ENCODE measurements at places on chromosomes 13 and 19.

GRCh38 chr19:2567580-2567979 is 91.7 kb downstream of the GADD45B start:
- DNase-seq = no peak

DNA sequence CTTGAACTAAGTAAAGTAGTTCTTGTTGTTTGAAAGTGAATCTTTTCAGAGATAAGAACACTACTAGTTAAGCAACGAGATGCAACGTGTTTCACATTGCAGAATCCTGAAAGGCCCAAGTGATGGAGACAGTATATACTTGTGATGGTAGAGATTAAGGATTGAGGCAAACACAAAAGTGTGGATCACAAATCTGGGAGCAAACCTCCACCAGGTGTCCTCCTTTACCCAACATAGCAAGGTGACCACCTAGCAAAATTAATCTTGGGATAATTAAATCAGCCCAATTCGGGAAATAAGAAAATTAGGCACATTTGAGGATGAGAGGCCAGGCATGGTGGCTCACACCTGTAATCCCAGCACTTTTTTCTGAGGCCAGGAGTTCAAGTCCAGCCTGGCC is 563.9 kb downstream of the DACH1 start:
- DNase-seq = no peak

GRCh38 chr19:49391581-49392399 is 3.7 kb downstream of the KASH5 start:
- peak; percentile 58 for DNase-seq

DNA sequence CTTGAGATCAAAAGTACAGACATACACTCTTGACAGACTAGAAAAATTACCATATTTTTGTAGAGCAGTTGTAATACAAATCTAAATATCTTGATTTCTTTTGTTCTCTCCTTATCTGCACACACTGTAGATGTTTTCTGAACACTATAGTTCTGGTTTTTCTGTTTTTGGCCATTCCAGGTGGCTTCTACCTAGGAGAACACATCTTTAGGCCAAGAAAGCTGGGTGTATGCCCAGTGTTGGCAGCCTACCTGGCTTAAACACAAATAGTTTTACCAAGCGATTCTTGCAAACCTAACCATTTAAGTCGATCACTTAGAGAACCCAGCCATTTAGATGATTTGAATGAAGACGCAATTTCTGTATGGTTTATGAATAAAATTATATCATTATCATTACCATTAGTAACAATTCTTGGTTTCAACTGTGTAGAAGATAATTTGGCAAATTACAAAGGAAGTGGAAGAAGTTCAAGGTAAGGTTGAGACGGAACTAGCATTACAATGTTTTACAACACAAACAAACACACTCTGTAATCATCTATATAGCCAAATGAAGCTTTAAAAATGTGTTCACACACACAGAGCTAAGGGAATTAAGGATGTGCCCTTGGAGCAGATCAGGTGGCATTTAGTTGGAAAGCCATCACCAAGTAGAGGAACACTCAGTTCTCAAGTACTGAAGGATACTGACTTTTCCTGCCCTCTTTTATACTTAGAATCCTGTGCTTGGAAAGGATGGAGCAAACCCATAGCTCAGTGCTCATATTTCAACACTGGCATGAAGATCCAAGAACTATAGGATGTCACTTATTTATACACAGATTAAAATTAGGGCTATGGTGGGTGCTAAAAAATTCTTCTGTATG is 36.2 kb downstream of the ERCC5 start:
- DNase-seq = no peak

GRCh38 chr13:63944911-63945310 is 2529.3 kb upstream of the PCDH20 start:
- DNase-seq = no peak

DNA sequence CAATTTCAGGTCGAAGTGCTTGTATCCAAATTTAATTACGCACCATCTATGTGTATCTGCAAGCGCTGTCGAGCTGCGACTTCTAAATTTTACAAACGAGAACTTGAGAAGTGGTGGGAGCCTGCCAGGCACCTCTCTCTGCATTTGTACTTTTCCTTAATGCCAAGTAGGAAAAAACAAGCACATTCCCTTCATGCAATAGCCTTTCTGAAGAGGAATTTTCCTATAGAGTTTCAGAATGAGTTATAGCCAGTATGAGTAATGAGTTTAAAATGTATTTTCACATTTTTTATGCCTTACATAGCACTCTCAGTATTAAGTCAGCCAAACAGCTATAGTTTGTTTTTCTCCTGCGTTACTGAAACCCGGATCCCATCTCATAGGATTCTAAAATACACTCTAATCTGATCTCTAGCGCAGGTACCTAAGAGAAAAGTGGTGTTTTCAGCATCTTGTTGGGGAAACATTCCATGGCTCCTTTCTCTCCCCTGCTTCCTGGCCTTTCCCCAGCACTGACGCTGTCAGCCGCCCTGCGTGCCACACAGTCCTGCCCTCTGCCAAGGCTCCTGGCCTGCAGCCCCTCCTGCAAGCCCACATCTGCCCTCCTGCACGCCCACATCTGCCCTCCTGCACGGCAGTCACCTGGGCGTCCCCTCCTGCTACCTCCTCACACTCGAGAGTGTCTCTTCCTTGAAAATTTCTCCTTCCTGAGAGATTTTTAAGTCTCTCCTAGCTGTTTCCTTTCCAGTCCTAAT is 526.9 kb downstream of the MYO16 start:
- DNase-seq = no peak

DNA sequence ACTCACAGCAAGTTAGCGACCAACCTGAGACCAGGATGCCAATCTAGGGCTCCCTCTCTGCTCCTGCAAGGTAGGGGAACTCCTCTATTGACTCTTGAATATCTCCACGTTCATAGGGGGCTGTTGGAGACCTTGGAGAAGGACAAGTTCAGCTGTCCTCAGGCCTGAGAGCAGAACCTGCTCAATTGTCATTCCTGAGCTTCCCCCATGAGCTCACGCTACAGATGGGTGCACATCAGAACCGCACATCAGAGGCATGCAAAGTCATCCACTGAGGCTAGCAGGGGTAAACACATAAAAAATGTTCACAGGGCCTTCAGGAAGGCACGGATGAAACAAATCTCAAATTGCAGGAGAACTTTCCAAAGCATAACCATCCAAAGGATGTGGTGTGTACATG is 168.8 kb upstream of the ZNF507 start:
- DNase-seq = no peak

DNA sequence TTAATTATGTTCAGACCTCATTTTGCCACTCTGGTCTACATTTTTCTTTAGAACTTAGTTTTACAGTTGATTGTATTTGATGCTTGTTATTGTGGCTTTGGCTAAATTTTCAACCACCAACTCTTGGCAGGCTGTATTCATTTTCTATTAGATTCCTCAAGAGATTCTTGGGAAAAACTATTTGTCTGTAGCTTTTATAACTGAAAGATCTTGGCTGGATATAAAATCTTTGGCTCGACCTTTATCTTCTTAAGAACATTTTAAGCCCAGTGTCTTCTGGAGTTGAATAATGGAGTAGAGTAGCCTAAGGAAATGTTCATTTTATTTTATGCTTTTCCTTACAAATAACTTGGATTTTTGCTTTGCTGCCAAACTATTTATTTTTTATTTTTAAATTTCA is 848.5 kb downstream of the PCDH17 start:
- DNase-seq = no peak

DNA sequence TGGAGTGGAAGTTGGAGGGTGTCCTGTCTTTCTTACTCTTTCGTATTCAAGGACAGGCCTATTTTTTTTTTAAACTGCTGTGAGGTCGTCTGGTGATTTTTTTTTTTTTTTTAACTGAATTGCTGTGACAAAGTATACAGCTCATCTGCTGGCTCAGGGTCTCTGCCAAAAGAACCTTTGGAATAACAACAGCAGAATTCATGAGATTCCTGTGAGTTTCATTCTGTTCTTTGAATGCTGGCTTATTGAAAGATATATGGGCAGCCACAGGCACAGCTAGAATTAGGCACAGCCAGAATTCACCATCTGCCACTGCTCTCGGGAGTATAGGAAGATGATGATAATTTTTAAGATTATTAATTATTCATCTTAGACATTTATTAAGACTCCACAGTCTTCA is 21.4 kb upstream of the FRY start:
- no peak for DNase-seq

DNA sequence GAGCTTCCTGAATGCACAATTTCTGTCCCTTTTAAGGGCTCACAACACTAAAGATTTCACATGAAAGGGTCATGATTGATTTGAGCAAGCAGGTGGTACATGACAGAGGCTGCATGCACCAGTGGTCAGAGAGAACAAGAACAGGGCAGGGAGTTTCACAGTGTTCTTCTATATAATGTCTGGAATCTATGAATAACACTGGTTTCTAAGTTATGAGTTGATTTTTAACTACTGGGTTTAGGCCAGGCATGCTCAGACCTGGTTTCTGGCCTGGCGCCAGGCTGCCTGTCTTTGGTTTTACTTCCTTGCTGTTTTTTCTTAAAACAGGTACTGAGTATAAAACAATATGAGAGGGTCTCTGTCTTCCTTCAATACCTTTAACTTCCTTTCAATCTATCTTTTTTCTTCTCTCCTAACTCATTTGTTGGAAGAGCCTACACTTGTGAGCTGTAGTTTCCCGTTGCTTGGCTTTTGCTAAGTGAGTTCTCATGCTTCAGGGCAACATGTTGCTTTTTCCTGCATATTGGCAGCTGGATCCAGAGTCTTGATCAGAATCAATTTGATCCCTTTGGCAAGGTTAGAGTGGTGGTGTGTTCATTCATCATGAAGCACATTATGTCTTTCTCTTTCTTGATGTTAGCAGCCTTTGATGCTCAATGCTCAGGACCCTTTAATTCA is 38.5 kb upstream of the FGF14 start:
- no peak for DNase-seq

GRCh38 chr19:43662487-43662886 is 7.5 kb downstream of the PLAUR start:
- no peak for DNase-seq

DNA sequence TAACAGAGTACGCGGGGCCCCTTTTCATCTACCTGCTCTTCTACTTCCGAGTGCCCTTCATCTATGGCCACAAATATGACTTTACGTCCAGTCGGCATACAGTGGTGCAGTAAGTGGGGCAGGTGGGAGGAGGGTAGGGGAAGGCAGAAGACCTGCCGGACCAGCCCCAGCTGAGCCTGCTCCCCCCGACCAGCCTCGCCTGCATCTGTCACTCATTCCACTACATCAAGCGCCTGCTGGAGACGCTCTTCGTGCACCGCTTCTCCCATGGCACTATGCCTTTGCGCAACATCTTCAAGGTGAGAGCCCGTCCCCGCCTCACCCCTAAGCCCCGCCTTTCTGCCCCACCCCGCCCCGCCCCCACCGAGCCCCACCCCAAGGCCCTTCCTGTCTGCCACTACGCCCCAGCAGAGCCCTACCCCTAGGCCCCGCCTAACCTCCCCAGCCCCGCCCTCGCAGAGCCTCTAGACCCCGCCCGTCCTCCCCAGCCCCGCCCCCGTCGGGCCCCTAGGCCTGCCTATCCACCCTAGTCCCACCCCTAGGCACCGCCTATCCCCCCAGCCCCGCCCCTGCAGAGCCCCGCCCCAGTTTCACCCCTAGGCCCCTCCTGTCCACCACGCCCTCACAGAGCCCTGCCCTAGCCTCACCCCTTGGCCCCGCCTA is 7.7 kb downstream of the NDUFB7 start:
- DNase-seq = no peak
